NT2/D1 (cell line): ENCODE measurements at places on chromosomes 1 and 21.
A peak's percentile ranks its signal among the peaks of the same experiment; 100 is the strongest.

DNA sequence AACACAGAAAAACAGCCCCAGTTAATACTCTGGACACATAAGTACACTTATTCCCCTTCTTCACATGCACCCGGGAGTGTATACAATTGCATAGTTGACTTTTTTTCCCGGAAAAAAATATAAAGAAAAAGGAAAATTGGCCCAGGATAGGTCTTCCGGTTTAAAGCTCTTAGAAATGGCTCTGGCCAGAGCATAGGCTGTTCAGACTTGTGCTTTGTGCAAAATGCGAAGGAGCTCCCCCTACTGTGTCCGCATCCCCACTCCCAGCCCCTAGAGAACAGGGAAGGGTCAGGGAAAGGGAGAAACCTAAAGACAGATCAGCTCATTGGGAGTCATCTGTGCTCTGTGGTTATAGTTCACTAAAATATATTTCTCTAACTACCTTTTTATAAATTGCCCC, 5.5 kb upstream of the MTMR11 start:
- peak; percentile 49 for DNase-seq

- DNase-seq, result no peak
Measured at GRCh38 chr1:225044258-225044657, 114.8 kb downstream of the DNAH14 start.

DNA sequence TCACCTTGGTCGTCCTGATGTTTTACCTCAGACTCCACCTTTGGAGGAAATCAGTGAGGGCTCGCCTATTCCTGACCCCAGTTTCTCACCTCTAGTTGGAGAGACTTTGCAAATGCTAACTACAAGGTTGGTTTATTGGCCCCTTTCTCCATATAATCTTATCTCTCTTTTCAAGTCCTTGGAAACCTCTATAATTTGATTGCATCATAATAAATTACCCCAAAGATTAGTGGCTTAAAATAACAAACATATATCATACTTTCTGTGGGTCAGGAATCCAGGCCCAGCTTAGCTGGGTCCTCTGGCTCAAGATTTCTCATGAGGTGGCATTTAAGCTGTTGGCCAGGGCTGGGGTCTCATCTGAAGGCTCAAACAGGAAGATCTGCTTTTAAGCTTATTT, 12.1 kb upstream of the PSMD4 start:
- no peak for DNase-seq

GRCh38 chr1:150895618-150896017, 8.7 kb downstream of the CTXND2 start:
- no peak for DNase-seq

GRCh38 chr21:15063814-15064575, 805 bp downstream of the NRIP1 start:
- DNase-seq, result no peak

DNA sequence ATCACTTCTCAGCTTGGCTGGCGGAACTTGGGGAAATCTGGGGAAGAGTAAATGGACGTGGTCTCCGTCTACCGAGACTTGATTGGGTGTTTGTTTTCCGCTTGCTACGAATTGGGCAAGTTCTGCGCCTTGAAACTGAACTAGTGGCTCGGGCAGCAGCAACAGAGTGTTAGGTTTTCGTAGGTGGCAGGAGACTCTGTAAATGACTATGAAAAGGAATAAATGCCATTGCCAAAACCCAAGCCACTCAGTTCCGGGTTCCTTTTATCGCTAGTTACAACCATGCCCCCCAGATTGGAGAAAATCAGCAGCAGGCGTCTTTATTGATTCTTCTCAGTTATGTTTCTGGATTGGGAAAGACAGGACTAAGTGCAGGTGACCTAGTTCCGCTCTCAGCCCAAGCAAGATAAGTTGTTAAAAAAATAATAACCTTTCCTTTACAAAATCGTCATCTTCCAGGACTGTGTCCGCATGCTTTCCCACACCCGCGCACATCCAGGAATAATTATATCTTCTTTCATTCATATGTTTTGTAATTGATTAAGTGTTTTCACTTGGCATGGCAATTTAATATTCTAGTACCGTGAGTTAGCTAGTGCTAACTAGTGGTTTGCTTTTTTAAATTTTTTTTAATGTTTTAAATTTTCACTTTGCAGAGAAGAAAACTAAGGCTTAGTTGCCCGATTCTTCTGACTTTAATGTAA, 3.4 kb downstream of the LHX9 start:
- DNase-seq, result no peak

DNA sequence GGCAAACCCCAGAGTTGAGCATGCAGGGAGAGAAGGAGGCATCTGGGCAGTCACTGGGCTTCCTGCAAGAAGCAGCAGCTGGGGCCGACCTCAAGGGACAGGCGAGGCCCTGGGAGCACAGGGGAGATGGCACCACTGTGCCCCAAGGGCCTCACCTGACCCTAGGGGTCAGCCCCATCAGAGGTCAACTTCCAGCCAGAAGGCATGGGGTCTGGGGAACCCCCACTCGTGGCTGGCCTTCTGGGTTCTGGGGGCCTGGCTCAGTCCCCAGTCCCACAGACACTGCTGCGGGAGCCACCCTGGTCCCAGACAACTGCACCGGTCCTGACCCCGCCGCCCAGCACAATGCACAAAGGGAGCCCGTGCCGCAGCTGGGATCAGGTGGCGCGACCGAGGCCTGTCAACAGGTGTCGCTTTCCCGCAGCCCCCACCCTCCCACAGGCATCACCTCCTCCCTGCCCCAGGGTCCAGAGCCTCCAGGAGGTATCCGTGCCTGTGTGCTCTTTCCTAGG, 6.2 kb downstream of the WNT9A start:
- DNase-seq, result no peak

DNA sequence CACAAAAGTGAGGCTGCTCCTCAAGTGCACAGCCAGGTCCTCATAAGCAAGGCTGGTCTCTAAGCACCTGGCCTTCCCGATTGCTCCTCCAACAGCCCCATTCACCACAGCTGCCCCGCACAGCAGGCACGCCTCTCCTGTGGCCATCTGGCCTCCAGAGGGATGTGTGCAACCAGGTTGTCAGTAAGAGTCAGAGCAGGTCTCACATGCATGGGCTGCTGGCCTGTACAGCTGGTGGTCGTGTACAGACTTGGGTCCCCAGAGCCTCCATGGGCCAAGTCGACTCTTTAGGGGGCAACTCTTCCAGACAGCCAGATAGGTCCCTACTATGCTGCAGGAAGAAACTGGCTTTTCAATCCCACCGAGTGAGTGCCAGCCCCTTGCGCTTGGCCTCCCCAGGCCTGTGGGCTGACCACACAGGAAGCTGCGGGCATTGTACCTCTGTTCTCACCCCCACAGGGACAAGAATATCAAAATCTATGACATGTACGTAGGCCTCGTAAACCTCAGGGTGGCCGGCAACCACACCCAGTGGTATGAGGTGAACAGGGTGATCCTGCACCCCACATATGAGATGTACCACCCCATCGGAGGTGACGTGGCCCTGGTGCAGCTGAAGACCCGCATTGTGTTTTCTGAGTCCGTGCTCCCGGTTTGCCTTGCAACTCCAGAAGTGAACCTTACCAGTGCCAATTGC, 1.4 kb downstream of the PRSS38 start:
- no peak for DNase-seq

- no peak for DNase-seq
Measured at GRCh38 chr1:114235960-114236359, 82.3 kb upstream of the SYT6 start.

- no peak for DNase-seq
Measured at GRCh38 chr1:92066321-92066720, 8.9 kb downstream of the SETSIP start.

DNA sequence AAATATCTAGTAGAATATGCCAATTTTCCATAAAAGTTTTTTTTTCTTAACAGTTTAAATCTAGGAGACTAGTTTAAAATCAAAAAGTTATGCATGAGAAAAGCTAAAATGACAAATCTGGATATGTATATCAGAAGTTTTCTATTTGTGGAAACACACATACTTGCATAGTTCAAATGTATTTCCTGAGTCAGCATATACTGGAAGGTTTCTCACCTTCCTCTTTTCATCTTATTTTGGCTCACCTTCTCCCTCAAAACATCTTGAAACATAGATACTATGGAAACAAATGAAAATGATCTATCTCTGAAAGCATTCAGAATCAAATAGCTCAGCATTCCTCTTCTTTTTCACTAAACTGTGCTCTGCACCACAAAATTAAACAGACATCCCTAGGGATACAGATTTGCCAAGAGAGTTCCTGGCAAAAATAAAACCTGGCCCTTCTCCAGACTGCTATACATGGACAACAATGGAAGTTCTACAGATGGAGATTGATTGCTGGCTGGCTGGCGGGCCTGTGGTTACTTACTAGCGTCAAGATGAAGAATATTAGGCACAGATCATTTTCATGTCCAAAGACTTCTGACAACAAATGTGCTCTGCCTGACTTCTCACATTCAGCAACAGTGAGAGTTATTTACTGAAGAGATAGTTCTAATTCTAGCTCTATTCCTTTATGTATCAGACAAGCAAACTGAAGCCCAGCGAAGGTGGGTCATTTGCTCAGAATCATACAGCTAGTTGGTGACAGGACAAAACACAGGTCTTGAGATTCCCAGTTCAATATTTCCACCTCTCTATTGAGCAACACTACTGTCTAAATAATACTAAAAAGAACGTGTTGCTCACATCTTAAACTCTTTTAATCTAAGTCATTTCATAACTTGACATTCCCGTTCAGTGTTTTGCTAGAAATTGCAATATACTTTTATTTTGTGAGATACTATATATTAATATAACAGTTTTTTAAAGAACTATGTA, 26.6 kb downstream of the DIPK1A start:
- DNase-seq, result no peak

DNA sequence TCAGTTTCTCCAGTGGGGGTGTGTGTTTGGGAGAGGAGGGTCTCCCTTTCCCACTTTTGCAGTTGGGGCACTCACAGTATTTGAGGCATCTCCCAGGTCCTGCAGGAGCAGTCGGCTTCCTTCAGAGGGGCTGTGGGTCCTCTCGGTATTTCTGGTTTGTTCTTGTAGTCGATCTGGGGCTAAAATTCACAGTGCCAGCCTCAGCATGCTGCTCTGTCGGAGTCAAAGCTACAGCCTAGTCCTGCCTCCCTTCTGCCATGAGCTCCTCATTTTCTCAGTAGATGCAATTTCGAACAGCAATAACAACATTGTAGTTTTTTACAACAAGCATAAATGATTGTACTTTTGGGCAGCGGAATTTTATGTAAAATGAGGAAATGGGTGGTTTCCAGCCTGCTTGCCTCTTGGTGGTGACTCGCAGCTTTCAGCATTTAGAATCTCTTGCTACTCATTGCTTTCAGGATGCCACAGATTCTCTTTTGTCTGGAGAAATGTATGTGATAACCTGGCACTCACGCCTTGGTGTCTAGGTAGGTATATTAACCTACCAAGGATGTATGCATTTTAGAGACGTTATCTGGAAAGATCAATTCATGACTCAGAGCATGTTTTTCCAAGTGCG, 82.4 kb upstream of the C21orf91 start:
- DNase-seq, result no peak

GRCh38 chr1:235562589-235562988, 58.3 kb upstream of the B3GALNT2 start:
- no peak for DNase-seq

- DNase-seq, result no peak
Measured at GRCh38 chr1:6868660-6869380, 83.6 kb downstream of the CAMTA1 start.

DNA sequence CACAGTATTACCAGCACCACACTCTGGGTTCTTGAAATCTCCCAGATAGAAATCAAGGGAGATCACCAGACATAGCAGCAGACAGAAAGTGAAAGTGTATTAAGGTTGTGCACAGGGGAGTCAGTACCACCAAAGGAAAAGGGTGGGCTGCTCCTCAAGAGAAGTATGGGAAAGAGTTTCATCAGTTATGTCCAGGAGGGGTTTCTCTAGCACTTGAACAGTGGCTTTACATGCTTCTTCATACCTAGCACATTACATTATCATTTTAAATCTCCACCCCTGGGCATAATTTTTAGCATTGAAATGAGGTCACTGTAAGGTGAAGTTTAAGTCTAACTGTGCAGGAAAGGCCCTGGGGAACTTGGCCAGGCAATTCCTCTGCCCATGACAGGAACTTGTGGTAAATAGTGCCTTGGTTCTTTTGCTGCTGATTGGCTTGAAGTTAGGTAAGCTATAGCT, 601.0 kb downstream of the NUF2 start:
- DNase-seq, result no peak

- no peak for DNase-seq
Measured at GRCh38 chr1:220841293-220841692, 38.0 kb upstream of the HLX start.

- DNase-seq, result no peak
Measured at GRCh38 chr1:154502744-154503115, 518 bp upstream of the SHE start.

DNA sequence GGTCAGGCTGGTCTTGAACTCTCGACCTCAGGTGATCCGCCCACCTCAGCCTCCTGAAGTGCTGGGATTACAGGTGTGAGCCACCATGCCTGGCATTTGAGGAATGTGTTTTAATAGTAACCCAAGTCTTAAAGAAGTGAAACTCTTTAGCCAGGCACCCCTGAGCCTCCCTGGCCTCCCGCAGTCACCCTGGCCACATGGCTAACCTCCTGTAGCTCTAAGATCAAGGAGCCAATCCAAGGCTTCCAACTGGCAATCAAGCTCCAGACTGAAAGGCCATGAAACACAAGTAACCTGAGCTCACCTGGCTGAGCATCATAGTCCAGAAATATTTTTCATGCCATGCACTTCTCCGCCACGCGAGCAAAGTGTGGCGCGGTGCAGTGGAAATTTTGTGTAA, 84.3 kb downstream of the LTN1 start:
- DNase-seq, result no peak

- no peak for DNase-seq
Measured at GRCh38 chr1:204151552-204152309, at the start of gene ETNK2. Gene ETNK2, minus strand, starts transcription at chr1:204152044. Its CDS starts 192 bp downstream, at chr1:204151852.

- DNase-seq, result peak; percentile 35
Measured at GRCh38 chr1:72724951-72725861, 442.9 kb upstream of the NEGR1 start.

GRCh38 chr1:72366466-72366865, 84.1 kb upstream of the NEGR1 start:
- DNase-seq, result no peak

DNA sequence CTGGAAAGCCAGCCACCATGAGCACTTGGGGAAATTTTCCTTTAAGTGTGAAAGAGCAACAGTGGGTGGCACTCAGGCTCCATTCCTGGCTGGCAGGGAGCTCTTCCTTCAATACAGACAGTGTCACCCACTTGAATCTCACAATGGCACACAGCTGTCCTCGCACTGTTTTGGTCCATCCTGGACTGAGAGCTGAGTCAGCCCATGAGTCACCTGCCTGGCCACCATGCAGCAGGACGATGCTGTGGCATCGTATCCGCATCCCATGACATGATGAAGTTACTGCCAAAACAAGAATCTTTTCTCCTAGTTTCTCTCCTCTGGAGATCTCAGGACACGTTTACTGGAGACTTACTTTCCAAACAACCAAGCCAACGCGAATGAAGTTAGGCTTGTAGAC, 6.0 kb downstream of the TMPRSS2 start:
- DNase-seq, result no peak

GRCh38 chr21:40564318-40564717, 282.6 kb downstream of the DSCAM start:
- no peak for DNase-seq

DNA sequence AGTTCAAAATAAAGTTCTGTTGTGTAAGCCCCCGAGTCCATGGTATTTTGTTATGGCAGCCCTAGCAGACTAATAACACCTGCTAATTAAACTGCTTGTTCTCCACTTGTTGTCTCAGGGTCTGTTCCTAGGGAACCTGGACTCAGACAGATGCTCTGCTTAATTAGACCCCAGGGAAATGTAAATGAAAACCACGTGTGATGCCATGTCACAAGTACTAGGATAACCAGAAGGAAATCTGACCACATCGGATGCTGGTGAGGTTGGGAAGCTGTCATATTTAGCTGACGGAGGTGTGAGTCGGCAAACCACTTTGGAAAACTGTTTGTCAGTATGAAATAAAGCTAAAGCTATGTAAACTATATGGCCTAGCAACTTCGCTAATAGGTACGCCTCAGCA, 19.6 kb downstream of the EDN2 start:
- no peak for DNase-seq
